ENCODE measurements at places on chromosomes 11 and 22. TPM values are rescaled to one million over a fixed set of nuclear protein-coding genes. Genes with fewer than 3 reads are reported as not detected.

Gene UCP3
- 0.53 TPM for total RNA-seq

DNA sequence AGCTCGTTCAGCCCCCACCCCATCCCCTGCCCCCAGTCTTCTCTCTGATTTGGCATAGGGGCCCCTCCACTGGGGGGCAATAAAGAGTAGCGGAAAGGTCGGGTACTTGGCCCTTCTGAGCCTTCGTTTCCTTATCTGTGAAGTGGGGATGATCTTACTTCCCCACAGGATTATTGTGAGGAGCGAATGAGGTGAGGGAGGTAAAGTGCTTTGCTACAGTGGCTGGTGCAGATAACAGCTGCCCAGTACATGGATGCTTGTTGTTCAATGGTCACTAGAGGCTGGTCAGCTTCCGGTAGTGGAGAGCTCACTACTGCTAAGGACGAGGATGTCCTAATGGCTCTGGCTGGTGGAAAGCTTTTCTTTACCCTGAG lies 101.2 kb downstream of the CEP164 start:
- H3K4me3 ChIP-seq = no peak overlapping the region
- no peak for DNase-seq
- H3K27ac ChIP-seq = no peak overlapping the region

- H3K27me3 ChIP-seq = no peaks in the 10 kb centered on the region
- H3K36me3 ChIP-seq = no peaks in the 10 kb centered on the region
- DNase-seq = no peak
- no peak overlapping the region for H3K27ac ChIP-seq
Measured at GRCh38 chr11:96167203-96167758, 175.7 kb downstream of the MAML2 start.

GRCh38 chr22:50098052-50098451 lies 8.2 kb downstream of the MOV10L1 start:
- H3K27me3 ChIP-seq = 0 out of 2 replicates have a peak, but pooled peaks cover 7% of the 10 kb centered on the region
- H3K27ac ChIP-seq = no peak overlapping the region
- DNase-seq = no peak
- H3K36me3 ChIP-seq = no peaks in the 10 kb centered on the region
- no peak overlapping the region for H3K4me3 ChIP-seq

DNA sequence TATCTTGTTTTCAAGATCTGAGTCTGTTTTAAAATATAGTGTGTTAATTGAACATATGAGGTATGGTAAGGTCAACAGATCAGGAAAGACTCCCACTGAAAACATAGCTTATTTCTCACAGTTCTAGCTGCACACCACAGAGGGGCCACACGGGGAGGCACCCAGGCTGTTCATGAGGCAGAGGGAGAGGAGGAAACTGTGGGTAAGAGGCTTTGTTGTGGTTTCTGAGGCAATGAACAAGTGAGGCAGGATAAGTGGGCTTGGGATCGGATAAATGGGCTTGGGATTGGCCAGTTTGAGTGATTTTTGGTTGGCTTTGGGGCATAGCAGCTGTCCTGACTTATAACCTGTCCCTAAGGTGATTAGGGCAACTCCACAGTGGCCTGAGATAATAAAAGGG lies 242.1 kb downstream of the LUZP2 start:
- peak; percentile 76 for DNase-seq
- no peaks in the 10 kb centered on the region for H3K27me3 ChIP-seq
- peak overlapping the region; percentile 24 for H3K27ac ChIP-seq
- H3K4me3 ChIP-seq = no peak overlapping the region
- peaks cover 20% of the 10 kb centered on the region for H3K4me1 ChIP-seq

GRCh38 chr11:46617134-46617971 lies at the start of the genes ATG13 and HARBI1:
TSS of gene ATG13 (plus strand) at chr11:46617553. CDS start at chr11:46644292, 26,739 bp downstream.
TSS of gene HARBI1 (minus strand) at chr11:46617227. CDS start at chr11:46616237, 990 bp downstream.
- peaks cover 7% of the 10 kb centered on the region for H3K4me1 ChIP-seq
- H3K27me3 ChIP-seq = no peaks in the 10 kb centered on the region
- peak; percentile 90 for DNase-seq
- H3K36me3 ChIP-seq = no peaks in the 10 kb centered on the region

Gene LRP5
- total RNA-seq = 46.5 TPM
